Activated T-helper 2 cell treated with anti-CD3 and anti-CD28 coated beads, Interferon-gamma antibody, Interleukin-2, Interleukin-4, amounts not matched to agents 10 μg/mL and 5 μg/mL and 100 μg/mL, durations not matched to agents 14 hours and 24 hours and 36 hours (primary cell): ENCODE measurements at places on chromosomes 4 and X. TPM values are rescaled to one million over a fixed set of nuclear protein-coding genes. Genes with fewer than 3 reads are reported as not detected.

The TMA16 gene
- total RNA-seq: 75.5 and 81.3 TPM in 2 replicates

GRCh38 chr4:8879574-8879973 is 7.9 kb upstream of the HMX1 start:
- peaks cover 36% of the 10 kb centered on the region for H3K27me3 ChIP-seq
- H3K27ac ChIP-seq: no peak overlapping the region
- H3K36me3 ChIP-seq: no peaks in the 10 kb centered on the region

GRCh38 chr4:113627321-113627720 is 134.2 kb downstream of the CAMK2D start:
- H3K36me3 ChIP-seq: peaks cover 38% of the 10 kb centered on the region
- DNase-seq: no peak
- no peak overlapping the region for H3K4me3 ChIP-seq

The ERAS gene
- total RNA-seq: not detected in 2 replicates

The NUP62CL gene
- 1.3 and 1.4 TPM in 2 replicates for total RNA-seq

The PDE6B gene
- total RNA-seq: 10.7 and 13.3 TPM in 2 replicates

DNA sequence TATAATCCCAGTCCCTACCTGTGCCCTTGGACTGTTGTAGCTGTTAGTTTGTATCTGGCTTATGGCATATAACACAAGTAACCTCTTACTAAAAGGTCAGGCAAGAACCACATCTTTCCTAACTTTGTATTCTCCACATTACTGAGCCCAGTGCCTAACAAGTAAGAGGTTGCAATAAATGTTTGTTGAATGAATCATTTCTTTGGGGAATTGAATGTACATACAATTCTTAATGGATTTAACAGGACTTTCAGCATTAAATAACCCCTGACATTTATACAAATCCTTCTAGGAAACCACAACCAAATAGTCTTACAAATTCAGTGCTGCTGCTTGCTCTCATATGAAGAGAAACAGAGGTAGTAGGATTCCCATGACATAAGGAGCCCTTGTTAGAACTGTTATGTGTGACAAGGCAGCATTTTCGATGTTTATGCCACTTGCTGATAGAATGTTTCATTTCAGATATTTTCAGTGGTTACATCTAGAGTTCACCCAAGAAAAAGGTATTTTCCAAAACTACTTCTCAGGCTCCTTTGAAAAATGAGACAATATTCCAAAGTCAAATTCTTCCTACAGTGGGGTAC is 62.0 kb downstream of the MBNL3 start:
- peaks cover 11% of the 10 kb centered on the region for H3K4me1 ChIP-seq
- no peaks in the 10 kb centered on the region for H3K27me3 ChIP-seq
- H3K27ac ChIP-seq: no peak overlapping the region
- H3K4me3 ChIP-seq: no peak overlapping the region
- H3K36me3 ChIP-seq: no peaks in the 10 kb centered on the region

DNA sequence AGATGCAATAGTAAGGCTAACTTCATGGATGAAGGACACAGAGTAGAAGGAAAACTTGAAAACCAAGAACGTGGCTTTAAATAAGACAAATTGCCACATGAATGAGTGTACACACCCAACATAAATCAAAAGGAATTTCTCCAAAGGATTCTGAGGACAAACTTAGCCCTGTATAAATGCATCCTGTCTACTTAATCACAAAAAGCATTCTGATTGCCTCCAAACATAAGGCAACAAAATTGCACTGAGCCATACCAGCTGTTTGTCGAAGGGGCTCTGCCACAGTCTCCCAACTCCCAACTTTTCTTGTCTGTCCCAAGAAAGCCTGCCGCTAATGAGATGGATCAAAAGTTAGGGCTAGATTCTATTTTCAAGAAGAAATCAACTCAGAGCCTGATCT is 194.3 kb downstream of the SOWAHB start:
- no peak overlapping the region for H3K27ac ChIP-seq
- peaks cover 14% of the 10 kb centered on the region for H3K27me3 ChIP-seq
- no peak for DNase-seq
- no peaks in the 10 kb centered on the region for H3K4me1 ChIP-seq

GRCh38 chr4:28557755-28558154 is 1697.1 kb downstream of the STIM2 start:
- no peaks in the 10 kb centered on the region for H3K36me3 ChIP-seq
- H3K27ac ChIP-seq: no peak overlapping the region
- H3K4me3 ChIP-seq: no peak overlapping the region
- H3K27me3 ChIP-seq: no peaks in the 10 kb centered on the region
- no peaks in the 10 kb centered on the region for H3K4me1 ChIP-seq

The UTP14A gene
- 46.6 and 49.9 TPM in 2 replicates for total RNA-seq

DNA sequence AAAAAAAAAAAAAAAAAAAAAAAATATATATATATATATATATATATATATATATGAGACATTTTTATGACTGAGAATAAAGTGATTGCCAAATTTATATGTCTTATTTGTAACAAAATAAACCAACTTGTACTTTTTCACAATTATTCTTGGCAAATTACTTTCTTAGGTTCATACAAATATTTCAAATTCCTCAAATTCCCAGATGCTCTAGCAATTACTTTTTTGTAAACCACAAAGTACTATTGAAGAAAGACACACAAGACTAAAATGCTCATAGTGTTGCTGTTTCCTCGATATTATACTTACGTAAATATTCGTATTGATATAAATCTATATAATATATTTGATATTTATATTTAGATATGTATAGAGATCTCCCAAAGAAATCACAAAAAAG is 390.0 kb downstream of the FAT4 start:
- H3K36me3 ChIP-seq: no peaks in the 10 kb centered on the region
- H3K27me3 ChIP-seq: no peaks in the 10 kb centered on the region
- H3K4me3 ChIP-seq: no peak overlapping the region
- no peaks in the 10 kb centered on the region for H3K4me1 ChIP-seq
- DNase-seq: no peak

The KCNE5 gene
- 0.87 and 0.98 TPM in 2 replicates for total RNA-seq

GRCh38 chr4:186622788-186623464 is 67.6 kb upstream of the MTNR1A start:
- H3K27me3 ChIP-seq: no peaks in the 10 kb centered on the region
- H3K4me3 ChIP-seq: no peak overlapping the region
- H3K27ac ChIP-seq: no peak overlapping the region
- no peak for DNase-seq
- peaks cover 6% of the 10 kb centered on the region for H3K4me1 ChIP-seq

The SHROOM4 gene
- not detected in 2 replicates for total RNA-seq

DNA sequence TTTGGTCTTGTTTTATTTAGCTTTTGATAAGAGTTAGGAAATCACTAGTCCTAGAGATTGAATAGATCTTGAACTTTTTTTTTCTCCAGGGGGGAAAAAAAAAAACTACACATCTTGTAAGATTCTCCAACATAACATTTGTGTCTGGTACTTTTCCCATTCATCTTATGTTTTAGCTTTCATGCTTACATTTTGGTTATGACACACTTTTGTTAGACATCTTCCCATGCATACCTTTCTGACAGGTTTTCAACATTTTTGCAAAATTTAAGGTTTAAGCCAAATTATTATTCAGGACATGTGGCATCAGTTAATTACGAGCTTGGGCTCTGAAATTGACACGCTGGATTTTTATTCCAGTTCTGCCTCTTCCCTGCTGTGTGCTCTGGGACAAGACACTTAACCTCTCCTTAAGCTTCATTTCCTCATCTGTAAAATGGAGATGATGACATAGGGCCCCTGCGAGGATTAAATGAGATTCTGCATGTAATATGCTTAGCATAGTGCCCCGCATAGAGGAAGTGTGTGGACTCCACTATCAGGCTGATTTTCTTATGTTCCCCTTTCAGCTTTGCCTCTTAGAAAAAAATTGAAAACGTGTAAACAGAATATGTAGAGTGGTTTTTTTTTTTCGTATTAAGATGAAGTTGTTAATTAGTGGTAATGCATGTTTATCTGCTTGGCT is 5.3 kb downstream of the KIT start:
- no peak for DNase-seq
- no peaks in the 10 kb centered on the region for H3K36me3 ChIP-seq

GRCh38 chrX:20988118-20988517 is 386.1 kb upstream of the CNKSR2 start:
- H3K27ac ChIP-seq: no peak overlapping the region
- H3K36me3 ChIP-seq: no peaks in the 10 kb centered on the region
- H3K4me1 ChIP-seq: no peaks in the 10 kb centered on the region

The TGIF2LX gene
- total RNA-seq: not detected in 2 replicates

The CLIC2 gene
- 0.11 and 0.14 TPM in 2 replicates for total RNA-seq

The SMAD1 gene
- total RNA-seq: 5.8 and 7.5 TPM in 2 replicates
